ENCODE measurements at places on chromosomes 7 and 10.

- peak; percentile 97 for DNase-seq
Observed at GRCh38 chr7:150787321-150788281, 12.6 kb downstream of the TMEM176B start.

DNA sequence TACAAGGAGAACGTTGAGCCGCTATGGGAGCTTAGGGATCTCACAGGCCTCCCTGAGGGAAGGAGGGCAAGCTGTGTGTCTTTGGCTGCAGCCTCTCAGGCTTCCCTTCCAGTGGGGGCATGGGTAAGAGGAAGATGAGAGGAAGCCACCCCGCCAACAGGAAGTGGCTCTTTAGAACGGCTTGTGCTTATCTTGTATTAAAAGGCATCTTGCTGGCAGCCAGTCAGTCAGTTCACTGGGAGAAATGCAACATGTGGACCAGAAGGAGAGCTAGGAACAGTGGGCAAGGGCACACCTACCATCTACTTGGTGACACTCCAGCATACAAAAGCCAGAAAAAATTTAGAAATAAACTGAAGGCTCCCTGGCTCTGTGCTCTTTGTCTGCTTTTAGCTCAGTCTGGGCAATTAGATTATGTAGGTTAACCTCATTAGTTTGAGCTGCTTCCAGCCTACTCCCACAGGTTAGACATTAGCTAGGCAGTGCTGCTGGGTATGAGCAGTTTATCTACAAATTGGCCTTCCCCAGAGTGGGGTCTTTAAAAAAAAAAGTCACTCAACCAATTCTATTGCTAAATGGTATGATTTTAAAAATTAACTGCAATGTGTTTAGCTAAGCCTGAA lies 595.9 kb downstream of the KCNMA1 start:
- peak; percentile 51 for DNase-seq

DNA sequence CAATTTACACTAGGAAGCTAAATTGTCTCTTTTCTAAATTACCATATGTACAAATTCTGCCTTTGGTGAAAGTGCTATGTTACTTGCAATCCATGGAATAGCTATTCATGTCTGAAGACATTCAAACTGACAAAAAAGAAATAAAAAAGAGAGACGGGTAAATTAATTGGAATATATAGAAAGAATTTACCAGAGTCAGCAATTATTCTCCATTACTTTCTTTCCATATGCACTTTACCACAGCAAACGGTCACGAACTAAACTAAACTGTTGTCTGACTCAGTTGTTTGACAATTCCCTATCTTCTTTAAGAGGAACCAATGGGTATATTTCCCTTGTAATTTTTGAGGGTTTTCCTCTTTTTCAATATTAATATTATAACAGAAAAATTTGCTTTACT lies 85.7 kb downstream of the HOXA1 start:
- no peak for DNase-seq

DNA sequence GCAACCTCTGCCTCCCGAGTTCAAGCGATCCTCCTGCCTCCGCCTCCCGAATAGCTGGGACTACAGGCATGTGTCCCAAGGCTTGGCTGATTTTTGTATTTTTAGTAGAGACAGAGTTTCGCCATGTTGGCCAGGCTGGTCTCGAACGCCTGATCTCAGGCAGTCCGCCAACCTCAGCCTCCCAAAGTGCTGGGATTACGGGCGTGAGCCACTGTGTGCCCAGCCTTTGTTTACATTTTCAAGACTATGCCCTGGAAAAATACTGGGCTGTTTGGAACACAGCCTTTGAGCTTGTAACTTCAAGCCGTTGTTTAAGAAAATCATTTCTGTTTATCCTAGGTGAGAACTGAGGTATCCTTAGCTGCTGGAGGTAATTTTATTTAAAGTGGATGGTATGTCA lies 1.9 kb downstream of the ZKSCAN1 start:
- DNase-seq: no peak

DNA sequence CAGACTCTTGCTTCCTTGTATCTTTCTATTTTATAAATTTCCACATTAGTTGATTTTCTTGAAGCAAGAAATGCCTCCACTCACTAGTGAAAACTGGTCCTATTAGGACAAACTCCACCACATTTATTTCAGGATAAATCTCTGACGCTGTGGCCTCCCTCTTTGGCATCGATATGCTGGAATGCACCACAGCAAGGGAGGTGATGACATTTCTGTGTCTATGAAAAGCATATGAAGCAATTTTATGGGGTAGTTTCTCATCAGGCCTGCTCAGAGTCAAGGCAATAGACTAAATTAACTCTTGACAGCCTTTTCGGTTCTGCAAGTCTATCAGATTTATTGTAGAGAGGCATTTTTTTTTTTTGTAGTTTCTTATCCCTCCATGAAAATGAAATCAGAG lies 304.4 kb downstream of the ZEB1 start:
- no peak for DNase-seq

- peak; percentile 43 for DNase-seq
Observed at GRCh38 chr10:45425621-45426563, 51.9 kb downstream of the ALOX5 start.

GRCh38 chr10:133440633-133441285 lies 13.0 kb upstream of the SCART1 start:
- no peak for DNase-seq

DNA sequence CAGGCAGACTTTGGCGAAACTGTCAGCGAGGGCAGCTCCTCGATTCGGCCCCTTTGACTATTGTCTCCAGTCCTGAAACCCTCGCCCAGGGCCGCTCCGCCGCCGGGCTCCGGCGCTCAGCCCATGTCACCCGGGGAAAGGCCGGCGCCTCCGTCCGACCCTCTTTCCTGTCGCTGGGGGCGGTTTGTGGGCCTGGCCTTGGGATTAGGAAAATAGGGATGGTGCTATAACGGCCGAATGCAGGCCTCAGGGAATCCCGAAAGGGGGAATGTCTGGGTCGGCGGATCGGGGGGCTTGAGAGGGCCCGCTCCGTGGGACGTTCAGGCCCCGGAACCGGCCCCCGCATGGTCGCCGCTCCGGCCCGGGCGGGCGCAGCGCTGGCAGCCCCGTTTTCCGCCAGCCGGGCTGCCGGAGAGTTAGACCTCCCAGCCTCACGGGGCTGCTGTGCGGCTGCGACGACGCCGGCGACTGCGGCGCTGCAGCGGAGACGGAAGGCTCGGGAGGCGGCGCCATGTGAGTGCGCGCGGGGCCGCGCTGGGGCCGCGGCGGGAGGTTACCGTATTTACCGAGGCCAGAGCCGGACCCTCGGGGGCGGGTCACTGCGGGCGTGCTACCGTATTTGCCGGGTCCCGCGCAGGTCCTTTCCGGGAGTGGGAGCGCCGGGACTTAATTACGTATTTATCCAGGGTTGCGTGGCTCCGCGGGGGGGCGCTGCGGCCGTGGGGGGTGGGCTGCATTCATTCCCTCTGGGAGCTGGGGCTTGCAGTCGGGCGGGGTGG lies 25.9 kb downstream of the ZNF775 start:
- DNase-seq: peak; percentile 67

GRCh38 chr10:97715259-97715874 lies 1.8 kb downstream of the MARVELD1 start:
- no peak for DNase-seq

- no peak for DNase-seq
Observed at GRCh38 chr7:6419310-6419773, 28.4 kb downstream of the DAGLB start.

GRCh38 chr7:4003503-4003902 lies 678.6 kb upstream of the FOXK1 start:
- no peak for DNase-seq

DNA sequence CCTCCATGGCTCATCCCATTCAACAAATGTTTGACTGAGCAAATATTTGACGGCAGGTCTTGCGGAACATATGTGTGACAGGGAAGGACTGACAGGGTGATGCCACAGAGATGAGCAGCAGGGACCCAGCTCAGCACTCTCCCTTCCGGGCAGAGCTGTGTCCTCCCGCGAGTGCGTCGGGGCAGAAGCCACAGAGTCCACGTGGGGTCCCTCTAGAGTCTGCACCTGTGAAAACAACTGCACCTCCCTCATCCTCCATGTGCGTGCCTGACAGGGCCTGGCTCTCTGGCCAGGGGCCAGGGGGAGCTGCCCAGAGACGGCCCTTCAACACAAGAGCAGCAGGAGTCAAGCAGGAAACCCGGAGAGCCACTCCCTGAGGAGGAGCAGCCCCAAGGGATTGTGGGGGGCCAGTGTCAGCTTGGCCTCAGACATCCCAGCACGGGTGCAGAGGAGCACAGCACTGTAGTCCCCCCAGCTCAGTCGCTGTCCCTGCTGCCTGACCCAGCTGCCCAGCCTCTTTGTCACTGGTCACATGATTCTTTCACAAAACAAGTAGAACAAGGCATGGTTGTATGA lies 83.6 kb upstream of the TMEM72 start:
- no peak for DNase-seq

GRCh38 chr7:15280078-15280733 lies 281.6 kb downstream of the AGMO start:
- no peak for DNase-seq

- DNase-seq: no peak
Observed at GRCh38 chr10:69842020-69842419, 40.3 kb downstream of the COL13A1 start.

DNA sequence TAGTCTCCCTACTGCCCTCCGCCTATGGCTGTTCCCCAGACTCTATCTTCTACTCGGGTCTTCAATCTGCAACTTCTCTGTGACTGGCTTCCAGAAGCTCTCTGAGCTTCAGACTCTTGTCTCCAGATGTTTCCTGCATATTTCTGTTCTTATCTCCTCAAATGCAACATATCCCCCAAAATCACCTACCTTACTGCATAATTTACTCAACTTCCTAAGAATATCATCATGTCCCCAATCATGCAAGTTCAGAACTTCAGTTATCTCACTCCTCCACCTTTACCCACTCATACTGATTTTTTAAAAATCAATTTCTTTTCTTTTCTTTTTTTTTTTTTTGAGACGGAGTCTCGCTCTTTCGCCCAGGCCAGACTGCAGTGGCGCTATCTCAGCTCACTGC lies 68.8 kb downstream of the RAPGEF5 start:
- no peak for DNase-seq

- DNase-seq: no peak
Observed at GRCh38 chr10:101070098-101070497, 8.3 kb downstream of the KAZALD1 start.

DNA sequence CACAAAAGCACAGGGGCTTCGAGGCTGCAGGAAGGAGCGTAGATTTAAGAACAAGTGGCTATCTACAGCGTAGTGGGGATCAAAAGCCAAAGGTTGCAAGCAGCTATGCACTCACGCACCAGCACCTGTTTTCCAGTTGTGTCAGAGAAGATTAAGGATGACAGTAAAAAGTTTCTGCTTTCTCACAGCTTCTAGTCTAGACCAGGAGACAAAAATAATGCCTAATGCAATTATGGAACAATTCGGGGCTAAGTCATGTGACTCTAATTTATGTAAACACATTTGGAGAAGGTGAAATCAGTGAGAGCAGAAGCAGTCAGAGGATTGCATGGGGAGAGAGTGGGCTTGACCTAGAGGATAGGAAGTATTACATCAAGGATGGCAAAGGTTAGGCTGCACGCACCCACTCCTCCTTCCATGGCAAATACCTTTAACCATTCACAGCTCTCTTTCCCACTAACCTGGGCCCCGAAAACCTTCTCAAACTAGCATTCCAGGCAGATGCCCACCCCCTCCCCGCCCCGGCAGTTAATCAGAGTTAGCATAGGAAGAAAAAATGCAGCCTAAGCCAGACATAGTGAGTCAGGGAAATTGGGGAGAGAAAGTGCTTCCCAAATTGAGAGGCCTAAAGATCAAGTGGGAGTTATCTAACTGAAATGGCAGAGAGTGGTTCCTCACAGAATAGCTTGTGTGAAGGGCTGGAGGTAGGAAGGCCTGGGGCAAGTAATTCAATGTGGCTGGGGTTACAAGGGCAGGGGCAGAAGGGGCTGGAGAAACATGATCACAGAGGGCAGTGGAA lies 48.2 kb upstream of the GPAM start:
- DNase-seq: no peak

DNA sequence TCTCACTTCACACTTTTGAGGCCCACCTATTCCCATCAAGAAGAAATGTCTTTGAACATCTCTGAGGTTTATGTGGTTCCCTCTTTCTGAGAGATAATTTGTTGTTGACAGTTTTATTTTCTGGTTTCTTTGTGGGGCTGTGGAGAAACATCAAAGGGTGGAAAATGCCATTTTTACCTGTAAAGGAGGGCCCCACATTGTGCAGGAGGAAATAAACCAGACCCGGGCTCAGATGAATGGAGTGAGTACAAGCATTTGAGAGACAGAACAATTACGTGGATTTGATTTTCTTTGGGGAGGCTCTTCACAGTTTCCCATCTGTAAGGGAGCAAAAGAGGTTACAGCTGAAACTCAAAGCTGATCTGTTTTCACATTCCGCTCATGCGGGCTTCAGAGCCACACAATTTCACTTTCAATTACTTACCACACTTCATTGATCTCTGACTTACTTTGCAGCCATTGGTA lies 29.8 kb downstream of the ITPRIP start:
- no peak for DNase-seq

- no peak for DNase-seq
Observed at GRCh38 chr7:81845744-81846241, 75.9 kb upstream of the HGF start.

GRCh38 chr10:31939797-31940708 lies 11.4 kb upstream of the ARHGAP12 start:
- DNase-seq: no peak

GRCh38 chr7:75596727-75597614 lies 104.9 kb downstream of the SPDYE5 start:
- DNase-seq: no peak

DNA sequence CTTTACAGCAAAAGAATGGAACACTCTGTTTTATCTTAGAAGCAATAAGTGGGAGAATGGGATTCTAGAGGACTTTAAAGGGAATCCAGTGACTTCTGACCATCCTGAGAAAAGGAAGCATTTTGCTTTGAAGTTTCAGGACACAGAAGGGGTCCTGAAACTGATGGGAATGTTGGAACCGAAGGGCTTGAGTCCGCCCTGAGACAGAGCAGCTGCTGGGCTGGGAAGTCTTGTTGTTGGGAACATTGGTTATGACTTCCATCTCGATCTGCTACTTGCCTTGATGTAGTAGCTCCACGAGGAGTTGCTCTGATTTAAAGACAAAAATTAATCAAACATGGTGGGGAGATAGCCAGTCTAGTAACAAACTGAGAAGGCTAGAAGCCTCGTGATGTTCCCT lies 177.6 kb downstream of the JCAD start:
- no peak for DNase-seq

- no peak for DNase-seq
Observed at GRCh38 chr10:69353977-69354635, 62.6 kb downstream of the TACR2 start.
